ENCODE measurements at places on chromosomes 16 and 17.

DNA sequence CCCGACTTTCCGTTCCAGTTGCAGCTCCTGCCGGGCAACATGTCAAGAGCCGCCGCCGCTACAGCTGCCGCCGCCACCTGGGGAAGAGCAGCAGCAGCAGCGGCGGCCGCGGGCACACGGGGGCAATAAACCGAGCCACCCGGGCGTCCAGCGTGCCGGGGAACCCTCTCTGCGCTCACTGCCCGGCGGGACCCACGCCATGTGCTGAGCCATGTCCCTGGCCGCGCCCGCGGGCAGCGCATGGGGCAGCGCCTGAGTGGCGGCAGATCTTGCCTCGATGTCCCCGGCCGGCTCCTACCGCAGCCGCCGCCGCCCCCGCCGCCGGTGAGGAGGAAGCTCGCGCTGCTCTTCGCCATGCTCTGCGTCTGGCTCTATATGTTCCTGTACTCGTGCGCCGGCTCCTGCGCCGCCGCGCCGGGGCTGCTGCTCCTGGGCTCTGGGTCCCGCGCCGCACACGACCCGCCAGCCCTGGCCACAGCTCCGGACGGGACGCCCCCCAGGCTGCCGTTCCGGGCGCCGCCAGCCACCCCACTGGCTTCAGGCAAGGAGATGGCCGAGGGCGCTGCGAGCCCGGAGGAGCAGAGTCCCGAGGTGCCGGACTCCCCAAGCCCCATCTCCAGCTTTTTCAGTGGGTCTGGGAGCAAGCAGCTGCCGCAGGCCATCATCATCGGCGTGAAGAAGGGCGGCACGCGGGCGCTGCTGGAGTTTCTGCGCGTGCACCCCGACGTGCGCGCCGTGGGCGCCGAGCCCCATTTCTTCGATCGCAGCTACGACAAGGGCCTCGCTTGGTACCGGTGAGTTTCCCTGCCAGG, 604 bp downstream of the HS3ST3B1 start:
- no peak for DNase-seq

- DNase-seq: no peak
Measured at GRCh38 chr17:32757963-32758362, 119.0 kb downstream of the MYO1D start.

DNA sequence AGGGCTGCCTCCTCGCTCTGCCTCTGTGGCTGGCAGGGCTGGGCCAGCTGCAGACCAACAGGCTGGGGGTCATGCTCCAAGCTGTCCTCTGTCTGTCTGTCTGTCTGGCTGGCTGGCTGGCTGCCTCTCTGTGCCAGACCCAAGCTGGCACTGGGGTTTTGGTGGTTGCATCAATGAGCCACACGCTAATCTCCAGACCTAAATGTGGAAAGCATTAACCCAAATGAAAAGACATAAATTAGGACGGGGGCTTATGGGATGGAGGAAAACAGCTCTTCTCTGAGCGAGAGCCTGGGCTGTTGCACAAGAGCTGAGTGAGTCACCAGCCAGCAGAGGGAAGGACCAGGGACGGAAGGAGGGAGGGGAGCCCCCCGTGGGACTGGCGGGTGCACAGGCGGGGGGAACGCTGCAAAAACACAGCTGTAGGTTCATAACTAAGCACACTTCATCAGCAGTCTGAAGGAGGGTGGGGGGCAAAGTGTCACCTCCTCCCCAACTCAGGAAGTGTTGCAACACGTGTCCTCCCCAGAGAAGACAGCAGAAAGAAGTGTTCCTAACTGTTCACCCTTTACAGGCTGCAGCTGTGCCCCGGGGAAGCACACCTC, 83.4 kb downstream of the GAS7 start:
- DNase-seq: peak; percentile 98

DNA sequence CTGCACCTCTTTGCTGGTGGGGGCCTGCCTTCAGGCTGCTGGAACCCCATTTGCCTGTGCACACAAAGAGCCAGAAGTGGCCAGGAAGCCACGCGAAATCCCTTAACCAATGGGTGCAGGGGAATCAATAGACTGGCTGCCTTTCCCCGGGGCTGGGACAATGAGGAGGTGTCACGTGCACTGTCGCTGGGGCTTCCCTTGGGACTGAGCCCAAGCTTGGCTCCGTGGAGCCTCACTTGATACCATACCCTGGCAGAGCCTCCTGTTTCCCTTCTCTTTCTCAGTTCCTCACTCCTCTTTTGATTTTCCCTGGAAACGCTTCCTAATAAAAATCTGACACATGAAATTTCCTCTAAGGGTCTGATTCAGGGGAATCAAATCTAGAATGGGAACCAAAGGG, 38.8 kb upstream of the C16orf82 start:
- no peak for DNase-seq

- DNase-seq: no peak
Measured at GRCh38 chr17:56481659-56482058, 111.8 kb upstream of the NOG start.

DNA sequence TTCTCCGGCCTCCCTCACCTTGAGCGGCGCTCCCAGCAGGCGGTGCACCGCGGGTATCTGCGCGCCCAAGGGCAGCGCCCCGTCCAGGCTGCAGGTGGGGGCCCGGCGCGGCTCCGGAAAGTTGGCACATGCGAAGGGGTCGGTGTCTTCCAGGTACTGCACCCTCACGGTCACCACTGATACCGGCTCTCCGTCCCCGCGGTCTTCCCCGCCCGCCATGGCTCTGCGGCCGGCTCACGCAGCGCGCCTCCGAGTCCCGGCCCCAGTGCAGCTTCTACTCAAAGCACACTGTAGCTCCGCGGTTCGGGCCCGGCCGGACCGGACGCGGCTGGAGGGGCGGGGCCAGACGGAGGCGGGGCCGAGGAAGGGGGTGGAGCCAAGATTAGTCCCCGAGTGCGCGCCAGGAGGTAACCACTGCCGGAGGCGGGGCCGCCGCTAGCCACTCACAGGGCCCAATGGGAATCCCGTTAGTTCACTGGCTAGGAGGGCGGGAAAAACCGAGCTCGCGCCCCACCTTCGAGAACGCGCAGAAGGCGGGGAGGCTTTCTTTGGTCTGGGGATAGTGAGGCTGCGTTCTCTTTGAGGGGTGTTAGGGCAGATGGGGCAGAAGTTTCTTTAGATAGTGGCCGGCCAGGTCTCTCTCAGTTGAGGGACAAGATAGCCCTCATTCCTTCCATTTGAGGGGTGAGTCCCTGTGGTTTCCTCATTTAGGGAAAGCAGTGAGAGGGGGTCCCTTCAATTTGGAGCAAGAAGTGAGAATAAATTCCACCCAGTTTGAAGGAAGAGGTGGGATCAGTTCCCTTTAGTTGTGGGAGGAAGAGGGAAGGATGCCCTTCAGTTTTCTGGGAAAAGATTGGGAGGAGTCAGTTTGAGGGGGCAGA, at the start of gene FHOD1:
FHOD1 (minus strand) TSS at position 290 of the 881 bp plus-strand sequence; CDS start at position 219, 71 bp downstream.
- DNase-seq: peak; percentile 99

DNA sequence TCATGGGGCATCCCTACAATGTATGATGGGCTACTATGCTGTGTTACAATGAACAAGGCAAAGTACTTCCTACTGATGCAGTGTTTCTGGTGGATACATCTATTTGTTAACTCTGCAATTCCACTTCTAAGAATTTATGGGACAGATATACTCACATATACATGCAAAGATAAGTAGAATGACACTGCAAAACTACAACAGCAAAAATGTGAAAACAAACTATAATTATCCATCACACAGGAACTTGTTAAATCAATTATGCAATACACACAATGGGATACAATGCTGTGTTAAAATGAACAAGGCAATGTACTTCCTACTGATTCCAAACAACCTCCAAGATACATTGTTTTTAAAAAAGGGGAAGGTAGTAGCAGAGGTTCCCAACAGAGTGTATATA, 3.2 kb downstream of the DDX52 start:
- no peak for DNase-seq

DNA sequence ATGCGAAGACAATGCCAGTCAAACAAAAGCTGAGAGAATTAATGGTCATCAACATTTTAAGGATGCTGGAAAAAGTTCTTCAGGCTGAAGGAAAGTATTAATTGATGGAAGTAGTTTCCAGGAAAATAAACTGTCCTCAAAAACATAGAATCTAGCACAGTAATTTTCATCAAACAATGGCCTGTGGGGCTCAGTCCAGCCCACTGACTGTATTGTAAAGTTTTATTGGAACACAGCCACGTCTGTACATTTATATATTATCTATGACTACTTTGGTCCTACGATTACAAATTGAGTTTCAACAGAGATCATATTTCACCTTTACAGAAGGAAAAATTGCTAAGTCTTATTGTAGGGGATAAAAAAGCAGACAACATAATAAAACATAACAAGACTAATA, 484.5 kb downstream of the KCNJ2 start:
- DNase-seq: no peak

GRCh38 chr17:16521070-16521727, 29.2 kb upstream of the LRRC75A start:
- DNase-seq: no peak

GRCh38 chr16:57630931-57631845, 2.8 kb downstream of the ADGRG1 start:
- DNase-seq: no peak

GRCh38 chr17:4666296-4666695, 24.8 kb upstream of the ALOX15 start:
- DNase-seq: no peak

GRCh38 chr17:47066095-47066494, 87.0 kb upstream of the RPRML start:
- DNase-seq: no peak

DNA sequence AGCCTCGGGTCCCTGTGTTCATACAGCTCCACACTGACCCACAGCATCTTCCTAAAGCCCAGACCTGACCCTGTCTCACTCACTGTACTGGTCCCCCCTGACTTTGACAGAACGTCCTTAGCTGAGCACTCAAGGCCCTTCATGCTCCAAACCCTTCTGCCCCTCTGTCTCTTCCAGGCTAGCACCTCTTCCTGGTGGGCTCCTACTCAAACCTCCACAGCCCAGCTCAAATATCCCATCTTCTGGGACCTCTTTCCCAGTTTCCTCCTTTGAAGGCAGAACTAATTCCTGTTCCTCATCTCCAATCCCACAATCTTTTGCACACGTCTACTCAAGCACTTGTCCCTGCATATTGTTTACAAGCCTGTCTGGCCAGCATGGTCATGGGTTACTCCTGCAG, 8.8 kb downstream of the GRIN2C start:
- no peak for DNase-seq

DNA sequence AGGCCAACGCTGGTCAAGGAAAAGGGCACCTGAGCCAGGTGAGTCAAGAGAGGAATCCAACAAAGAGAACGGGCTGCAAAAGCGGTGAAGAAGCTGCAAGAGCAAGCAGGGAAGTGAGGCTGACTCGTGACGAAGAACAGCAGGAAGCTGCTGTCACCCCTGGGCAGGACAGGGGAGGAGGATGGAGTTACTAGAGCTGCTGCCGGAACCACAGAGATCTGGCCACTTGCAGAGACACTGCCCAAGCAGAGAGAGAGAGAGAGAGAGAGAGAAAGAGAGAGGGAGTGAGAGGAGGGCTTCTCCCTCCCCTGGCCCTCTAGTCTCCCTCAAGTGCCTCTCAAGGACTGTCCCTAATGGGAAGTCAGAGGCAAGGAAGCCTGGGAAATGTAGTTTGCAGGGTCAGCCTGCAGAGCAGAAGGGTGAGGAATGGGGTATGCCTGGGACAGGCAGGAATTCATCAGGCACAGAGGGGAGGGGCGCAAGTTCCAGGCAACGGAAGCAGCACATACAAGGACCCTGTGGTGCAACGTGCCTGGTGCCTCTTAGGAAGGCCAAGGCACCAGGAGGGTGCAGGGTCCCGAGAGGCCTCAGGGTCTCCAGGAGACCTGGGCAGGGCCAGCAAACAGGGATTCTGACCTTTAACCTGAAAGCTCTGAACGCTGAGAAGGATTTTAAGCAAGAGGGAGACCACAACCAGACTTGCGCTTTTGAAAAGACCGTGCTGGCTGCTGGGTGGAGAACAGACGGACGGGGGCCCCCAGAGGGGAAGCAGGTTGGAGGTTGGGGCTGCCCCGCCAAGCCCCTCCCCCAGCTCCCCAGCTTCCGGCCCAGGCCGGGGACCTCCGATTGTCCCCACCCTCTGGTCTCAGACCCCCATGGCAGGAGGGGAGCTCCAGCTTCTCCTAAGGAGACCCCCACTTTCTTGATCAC, 45.8 kb upstream of the CIBAR2 start:
- no peak for DNase-seq

GRCh38 chr17:5003214-5003867, 5.6 kb downstream of the KIF1C start:
- DNase-seq: no peak

GRCh38 chr17:41734139-41734948, at the start of gene HAP1:
HAP1 (minus strand) TSS chr17:41734643; CDS start chr17:41734634, 9 bp downstream.
- DNase-seq: no peak

GRCh38 chr17:40448213-40448638, 5.0 kb downstream of the IGFBP4 start:
- no peak for DNase-seq

DNA sequence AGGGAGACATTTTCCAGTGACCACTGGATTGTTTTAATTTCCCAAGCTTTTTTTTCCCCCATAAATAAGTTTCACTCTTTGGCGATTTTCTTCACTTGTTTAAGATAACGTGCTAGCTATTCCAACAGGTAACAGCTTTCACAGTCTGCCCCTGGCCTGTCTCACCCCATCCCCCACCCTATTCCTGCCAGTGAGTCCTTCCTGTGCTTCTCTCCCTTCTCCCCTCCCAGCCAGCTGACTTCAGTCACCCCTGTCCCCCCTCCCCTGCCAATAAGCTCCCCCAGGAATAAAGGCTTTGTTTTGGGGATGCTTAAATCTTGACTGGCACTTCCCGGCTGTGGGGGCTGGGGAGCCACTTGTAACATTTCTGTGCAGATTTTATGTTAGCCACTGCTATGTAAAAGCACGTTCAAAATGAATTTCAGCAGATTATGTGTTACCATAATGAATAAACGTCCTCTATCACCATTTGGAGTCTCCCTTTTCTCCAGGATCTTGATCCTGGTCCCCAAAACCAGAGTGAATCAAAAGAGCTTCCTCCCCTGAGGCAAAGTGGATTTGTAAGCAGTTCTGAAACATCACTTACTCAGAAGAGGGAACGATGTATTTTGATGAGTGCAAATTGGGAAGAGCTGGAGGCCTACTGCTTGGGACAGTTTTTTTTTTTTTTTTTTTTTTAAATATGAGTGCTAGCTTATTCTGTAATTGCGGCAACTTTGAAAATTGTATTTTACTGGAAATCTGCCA, 58.2 kb downstream of the IGF2BP1 start:
- no peak for DNase-seq

DNA sequence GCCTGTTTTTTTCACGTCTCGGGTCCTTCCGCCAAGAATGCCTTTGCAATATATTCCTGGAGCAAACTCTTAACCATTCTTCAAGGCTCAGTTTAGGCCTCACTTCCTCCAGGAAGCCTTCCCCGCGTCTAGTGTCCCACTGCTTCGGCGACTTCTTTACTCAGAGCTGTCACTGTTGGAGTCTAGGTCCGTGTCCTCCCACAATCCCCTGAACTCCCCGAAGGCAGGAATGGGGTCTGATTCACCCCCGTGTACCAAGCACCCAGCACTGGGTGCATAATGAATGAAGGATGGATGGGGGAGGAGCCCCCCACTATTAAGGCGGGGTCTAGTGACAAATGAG, 508 bp downstream of the MATCAP1 start:
- no peak for DNase-seq

- no peak for DNase-seq
Measured at GRCh38 chr16:7482032-7482431, 149.4 kb downstream of the RBFOX1 start.

- DNase-seq: no peak
Measured at GRCh38 chr16:49659356-49659755, 196.6 kb downstream of the ZNF423 start.

Measured in esophagus muscularis mucosa (tissue), 4 donors.